D341Med (cell line): ENCODE measurements at places on chromosomes 16 and 17.

- DNase-seq, result no peak
Observed at GRCh38 chr16:16075488-16076422, 126.3 kb downstream of the ABCC1 start.

DNA sequence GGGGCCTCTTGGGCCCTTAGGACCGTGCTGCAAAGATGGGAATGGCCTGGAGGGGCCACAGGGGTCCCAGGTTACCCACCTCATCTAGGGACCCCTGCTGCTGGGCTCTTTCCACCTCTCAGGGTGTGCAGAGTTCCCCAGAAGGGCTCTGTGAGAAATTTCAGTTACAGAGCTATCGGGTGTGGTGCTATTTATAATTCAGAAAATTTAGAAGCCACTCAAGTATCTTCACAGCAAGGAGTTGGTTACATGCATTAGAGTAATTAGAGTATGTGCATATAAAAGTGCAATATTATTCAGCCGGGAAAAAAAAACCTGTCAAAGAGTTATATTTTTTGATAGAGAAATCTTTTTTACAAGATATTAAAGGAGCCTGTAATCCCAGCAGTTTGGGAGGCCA is 18.9 kb downstream of the C16orf90 start:
- no peak for DNase-seq

GRCh38 chr16:67677712-67678111 is 11.1 kb downstream of the C16orf86 start:
- no peak for DNase-seq

DNA sequence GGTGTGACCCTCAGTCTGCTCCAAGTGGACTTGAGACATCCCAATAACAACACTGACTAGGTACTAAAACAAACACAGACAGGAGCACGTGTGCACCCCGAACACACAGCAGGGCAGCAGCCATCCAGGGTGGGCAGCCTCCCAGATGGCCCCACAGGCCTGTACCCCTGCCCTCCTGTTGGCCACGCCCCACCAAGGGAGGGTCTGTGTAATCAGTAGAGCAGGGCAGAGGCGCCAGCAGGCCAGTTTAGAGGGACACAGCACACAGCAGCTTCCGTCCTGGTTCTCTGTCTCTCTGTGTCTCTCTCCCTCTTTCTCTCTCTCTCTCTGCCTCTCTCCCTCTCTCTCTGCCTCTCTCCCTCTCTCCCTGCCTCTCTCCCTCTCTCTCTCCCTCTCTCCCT is 21.4 kb downstream of the ACTG1 start:
- no peak for DNase-seq

DNA sequence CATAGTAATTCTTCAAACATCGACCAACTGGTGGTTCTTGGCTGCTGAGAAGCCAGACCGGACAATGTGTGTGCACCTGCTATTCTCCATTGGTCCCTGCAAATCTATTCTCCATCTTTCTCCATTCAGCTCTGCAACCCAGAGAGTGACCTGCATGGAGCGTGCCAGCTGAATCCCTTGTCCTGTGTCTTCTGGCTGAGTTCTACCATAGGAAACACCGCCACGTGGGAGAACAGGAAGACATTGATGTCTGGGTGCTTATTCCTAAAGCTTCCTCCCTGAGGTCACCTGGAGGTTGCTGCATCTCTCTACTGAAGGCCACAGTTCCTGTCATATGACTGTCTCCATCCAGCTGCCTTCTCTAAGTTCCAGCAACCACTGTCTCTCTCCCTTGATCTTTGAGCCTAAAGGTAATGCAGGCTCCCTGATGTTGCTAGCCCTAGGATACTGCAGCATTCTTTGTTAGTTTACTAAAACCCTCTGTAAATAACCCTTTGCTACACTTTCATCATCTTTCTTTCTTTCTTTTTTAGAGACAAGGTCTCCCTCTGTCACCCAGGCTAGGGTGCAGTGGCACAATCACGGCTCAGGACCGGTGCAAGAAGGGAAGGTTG is 10.6 kb upstream of the SMG1 start:
- no peak for DNase-seq
